Cardiac muscle cell (in vitro differentiated cells and primary cell): ENCODE measurements at places on chromosomes 16 and 17.

- no peak for DNase-seq
These were observed 33.5 kb downstream of the GRB2 start for GRCh38 chr17:75371981-75372380.

GRCh38 chr17:4574448-4575045 is 9.8 kb upstream of the SMTNL2 start:
- no peak for DNase-seq

- DNase-seq, result no peak
These were observed 40.1 kb downstream of the RANBP10 start for GRCh38 chr16:67766291-67766690.

- no peak for DNase-seq
These were observed 111.1 kb downstream of the PITPNC1 start for GRCh38 chr17:67488161-67488560.

- no peak for DNase-seq
These were observed 57.5 kb upstream of the TOB1 start for GRCh38 chr17:50923611-50924010.

GRCh38 chr17:1693339-1693738 is 8.7 kb upstream of the PRPF8 start:
- no peak for DNase-seq

GRCh38 chr16:90023078-90023447 is 3.8 kb upstream of the DBNDD1 start:
- DNase-seq, result no peak

- DNase-seq, result no peak
These were observed 13.9 kb downstream of the LRRC37B start for GRCh38 chr17:32020943-32021614.

DNA sequence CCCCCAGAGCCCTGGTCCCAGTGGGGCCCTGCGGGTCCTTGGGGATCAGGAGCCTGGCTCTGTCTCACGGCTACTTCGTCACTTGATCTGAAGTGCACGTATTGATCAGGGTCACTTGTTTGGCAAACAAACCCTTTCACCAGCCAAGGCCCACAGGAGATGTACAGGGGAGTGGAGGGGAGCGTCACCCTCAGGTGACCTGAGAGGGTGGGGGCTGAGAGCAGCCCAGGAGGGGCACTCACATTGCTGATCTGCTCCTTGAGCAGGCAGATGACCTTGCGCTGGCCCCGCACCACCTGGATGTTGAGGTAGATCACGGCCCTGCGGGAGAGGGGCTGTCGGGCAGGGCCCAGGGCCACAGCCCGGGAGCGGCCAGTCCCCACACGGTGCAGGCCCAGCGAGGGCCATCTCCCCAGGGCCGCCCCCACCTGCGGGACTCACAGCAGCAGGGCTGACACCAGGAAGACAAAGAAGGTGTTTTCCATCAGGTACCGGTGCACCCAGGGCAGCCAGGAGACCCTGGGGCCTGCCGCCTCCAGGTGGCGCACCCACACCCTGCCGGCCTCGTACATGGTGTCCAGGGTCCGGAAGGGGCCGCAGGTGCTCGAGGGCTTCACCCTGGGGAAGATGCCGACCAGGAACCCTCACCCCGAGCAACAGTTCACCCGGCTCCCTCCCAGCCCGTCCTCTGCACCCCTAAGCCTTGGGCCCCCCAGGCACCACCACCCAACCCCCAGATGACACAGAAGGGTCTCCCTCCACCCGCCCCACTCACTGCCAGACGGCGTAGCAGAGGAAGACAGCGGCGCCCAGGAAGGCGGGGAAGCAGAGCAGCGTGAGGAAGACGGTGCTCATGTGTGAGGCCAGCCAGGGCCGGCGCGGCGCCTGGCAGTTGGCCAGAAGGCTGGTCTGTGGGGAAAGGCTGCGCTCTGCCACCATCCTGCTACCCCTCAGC is 11.3 kb downstream of the TMC6 start:
- no peak for DNase-seq

DNA sequence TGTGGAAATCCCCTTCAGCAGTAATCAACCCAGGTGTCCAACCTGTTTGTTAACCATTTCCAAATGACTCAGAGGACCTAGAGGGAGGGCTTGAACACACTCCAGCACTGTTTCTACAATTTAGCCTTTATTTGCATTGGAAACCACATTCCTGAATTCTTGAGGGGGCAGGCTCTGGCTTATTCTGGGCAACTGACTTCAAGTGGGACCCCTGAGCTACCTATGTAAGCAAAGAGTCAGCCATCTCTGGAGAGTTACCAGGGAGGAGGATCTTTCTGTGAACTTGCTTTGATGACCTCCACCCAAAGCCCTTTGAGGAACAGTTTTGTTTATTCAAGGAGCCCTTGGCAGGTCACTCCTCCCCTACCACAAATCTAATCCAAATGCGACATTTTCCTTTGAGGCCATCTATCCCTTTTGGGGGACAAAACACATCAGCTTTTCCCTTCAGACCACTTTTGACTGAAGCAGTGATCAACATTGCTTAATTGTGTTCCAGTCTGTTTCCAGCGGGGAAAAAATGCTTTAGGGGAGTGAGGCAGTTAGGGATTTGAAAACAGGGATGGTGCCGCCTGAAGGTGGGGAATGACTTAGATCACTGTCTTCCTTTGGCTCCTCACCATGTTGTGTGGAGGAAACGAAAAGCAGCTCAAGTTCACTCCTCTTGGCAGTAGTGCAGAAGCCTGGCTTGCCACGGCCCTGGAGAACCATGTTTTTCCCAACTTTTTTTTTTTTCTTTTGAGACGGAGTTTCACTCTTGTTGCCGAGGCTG is 46.2 kb downstream of the TUBD1 start:
- no peak for DNase-seq

DNA sequence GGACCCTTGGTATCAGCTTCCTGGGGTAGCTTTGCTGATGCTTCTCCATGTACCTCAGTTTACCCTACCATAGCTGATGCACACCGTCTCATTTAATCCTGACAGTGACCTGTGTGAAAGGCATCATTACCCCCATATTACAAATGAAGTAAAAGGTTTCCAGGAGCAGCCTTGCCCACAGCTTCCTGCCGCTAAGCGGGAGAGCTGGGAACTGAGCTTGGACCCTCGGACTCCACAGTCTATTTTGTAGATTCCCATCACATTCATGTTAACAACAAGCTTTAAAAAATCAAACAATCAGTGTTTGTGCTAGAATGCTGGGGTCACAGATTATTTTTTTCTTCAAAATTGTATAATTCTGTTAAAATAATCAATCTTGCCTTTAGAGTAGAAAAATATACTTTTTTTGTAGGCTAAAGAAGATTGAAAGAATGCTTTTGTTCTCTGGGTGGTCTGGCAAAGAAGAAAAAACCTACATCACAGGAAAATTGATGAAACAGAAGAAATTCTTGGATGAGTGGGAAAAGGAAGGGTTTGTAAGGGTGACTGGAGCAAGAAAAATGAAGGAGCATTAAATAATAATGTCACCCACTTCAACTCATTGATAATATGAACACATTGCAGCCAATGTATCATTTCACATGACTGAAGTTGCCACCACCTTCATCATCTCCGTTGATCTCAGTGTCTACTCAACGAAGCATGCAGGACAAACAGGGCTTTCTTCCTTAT is 9.5 kb upstream of the USP10 start:
- DNase-seq, result no peak

DNA sequence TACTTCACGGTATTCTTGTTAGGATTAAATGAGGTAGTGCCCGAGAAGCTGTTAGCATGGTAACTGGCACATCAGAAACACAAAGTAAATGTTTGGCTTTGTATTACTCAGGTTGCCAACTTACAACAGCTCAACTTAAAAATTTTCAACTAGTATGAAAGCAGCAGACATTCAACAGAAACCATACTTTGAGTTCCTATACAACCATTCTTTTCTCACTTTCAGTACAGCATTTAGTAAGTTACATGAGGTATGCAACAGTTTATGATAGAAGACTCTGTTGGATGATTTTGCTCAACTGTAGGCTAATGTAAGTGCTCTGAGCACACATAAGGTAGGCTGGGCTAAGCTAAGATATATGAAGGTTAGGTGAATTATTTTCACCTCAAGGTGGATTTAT is 7.7 kb downstream of the CENPN start:
- no peak for DNase-seq

DNA sequence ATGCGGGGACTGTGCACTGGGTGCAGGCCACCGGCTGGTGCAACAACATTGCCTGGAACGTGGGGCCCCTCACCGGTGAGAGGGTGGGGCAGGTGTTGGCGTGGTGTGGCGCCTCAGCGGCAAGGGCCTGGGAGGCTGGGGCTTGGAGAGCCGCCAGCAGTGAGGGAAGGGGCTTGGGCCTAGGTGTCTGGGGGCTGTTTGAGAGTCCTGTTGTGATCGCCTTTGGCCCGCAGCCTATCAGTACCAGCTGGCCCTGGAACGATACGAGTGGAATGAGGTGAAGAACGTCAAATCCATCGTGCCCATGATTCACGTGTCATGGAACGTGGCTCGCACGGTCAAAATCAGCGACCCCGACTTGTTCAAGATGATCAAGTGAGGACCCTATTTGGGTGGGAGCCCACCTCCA is 2.6 kb upstream of the TMEM88 start:
- no peak for DNase-seq

DNA sequence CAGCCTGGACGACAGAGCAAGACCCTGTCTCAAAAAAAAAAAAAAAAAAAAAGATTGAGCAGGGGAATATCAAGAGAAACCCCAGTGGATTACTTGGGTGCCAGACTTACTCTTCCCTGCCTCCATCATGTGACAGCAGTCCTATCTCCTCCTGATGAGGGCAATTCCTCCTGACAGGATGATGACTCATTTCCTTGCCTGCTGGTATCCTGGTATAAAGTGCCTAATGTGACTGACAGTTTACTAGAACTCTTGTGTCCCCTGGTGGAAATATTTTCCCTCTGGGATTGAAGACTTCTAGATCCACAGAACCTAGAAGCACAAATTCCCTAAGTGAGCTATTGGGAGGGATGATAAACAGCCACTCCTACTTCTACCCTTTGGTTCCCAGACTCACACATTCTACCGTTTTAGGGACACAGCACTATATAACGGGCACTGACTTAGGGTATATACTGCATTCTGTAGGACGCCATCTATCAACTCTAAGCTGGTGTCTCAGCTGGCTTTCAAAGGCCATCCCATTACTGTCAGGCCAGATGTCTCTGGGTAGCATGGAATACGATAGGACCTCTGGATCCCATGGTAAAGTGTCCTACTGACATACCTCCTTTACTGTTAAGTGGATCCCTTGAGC is 114.6 kb upstream of the MED13 start:
- DNase-seq, result peak; percentile 43

DNA sequence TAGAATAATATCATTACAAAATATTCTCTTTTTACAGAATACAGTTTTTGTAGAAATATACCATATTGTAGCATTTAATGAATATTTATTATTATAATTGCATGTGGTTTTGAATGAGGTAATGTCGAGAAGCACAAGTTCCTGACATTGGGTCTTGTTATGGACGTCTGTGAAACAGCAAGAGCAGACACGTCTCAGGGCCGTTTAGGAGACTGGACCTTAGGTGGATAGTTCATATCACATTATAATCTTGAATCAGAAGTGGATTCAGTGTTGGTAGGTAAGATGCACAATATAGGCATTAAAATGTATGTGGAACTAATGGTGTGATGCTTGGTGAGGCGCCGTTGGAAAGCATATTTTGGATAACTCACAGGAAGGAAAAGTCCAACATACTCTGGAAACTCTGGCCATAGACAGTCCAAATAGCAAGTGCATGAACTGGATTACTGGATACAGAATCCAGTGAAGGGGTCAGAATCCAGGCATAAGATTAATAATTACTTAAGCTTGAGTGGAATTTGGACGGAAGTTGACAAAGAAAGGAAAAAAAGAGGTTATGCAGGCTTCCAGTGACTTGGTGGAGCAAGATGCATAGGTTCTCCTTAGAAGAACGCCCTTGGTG is 17.2 kb downstream of the ABCA8 start:
- DNase-seq, result no peak

DNA sequence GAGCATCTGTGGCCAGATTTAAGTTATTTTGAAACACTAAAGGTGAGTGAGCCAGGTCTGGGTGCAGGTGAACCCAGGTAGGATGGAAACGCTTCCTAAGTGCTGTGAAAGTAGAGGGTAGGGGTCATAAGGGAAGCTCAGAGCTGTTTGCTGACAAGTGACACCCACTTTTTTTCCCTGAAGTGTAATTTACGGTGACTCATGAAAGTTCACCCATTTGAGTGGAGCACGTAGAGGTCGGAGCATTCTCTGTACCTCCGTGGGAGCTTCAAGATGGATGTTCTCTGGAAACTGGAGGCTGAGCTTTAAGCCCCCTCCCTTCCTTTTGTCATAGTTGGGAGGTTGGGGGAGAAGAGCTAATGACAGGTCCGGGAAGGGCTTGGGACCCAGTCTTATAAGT is 44.3 kb downstream of the MPRIP start:
- no peak for DNase-seq

GRCh38 chr17:40818343-40818732 is 4.1 kb downstream of the KRT10 start:
- DNase-seq, result no peak

DNA sequence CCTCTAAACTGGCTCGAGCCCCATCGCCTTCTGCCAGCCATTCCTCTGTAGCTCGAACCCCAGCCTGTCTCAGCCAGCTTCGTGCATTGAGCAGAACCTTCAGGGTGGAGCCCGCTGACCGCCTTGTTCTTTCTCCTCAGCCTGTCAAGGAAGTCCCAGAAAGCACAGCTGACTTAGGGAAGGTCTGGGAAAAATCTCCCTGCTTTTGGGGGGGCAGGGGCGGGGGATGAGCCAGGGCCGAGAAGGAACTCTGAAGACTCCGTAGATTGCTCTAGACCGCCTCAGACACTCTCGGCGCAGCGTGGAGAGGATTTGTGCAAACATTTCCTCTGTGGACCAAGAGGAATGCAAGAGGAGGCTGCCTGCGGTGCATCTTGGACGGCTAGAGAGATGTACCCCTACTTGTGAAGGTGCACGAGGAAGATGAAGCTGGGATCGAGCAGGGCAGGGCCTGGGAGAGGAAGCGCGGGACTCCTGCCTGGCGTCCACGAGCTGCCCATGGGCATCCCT is at the start of gene GLP2R:
Gene GLP2R (plus strand): TSS at position 284 of the 510 bp plus-strand sequence. CDS start 140 bp downstream, at position 424.
- DNase-seq, result no peak

- DNase-seq, result peak; percentile 46
These were observed 1.6 kb downstream of the PPY start for GRCh38 chr17:43940630-43941029.

- no peak for DNase-seq
These were observed 55.1 kb downstream of the CENPV start for GRCh38 chr17:16298140-16298662.

DNA sequence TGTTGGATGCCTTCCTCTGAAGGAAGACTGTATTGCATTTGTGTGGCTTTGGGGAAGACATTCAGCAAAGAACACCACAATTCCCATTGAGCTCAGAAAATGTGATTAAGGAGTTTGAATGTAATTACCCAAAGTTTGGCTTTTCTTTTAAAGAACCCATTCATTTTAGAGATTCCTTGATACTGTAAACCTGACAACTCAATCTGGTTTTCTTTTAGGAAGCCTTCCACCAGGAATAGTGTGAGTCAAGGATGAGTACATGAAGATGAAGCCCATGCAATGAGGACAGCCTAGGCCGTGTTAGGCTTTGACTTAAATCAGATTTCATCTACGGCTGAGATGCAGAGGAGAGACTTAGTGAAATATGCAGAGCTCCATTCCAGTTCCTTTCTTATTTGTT is 271.7 kb upstream of the TBX2 start:
- DNase-seq, result no peak

- peak; percentile 94 for DNase-seq
These were observed at the start of gene NEK8 for GRCh38 chr17:28728364-28729200. TSS of gene NEK8 (plus strand) at chr17:28728788. CDS start at chr17:28728814, 26 bp downstream.

GRCh38 chr17:28506763-28507487 is 777 bp downstream of the FOXN1 start:
- DNase-seq, result no peak
